ENCODE measurements at places on chromosomes 16 and 17.

- DNase-seq: peak; percentile 72
These were observed 677 bp downstream of the SNTB2 start for GRCh38 chr16:69187446-69188235.

DNA sequence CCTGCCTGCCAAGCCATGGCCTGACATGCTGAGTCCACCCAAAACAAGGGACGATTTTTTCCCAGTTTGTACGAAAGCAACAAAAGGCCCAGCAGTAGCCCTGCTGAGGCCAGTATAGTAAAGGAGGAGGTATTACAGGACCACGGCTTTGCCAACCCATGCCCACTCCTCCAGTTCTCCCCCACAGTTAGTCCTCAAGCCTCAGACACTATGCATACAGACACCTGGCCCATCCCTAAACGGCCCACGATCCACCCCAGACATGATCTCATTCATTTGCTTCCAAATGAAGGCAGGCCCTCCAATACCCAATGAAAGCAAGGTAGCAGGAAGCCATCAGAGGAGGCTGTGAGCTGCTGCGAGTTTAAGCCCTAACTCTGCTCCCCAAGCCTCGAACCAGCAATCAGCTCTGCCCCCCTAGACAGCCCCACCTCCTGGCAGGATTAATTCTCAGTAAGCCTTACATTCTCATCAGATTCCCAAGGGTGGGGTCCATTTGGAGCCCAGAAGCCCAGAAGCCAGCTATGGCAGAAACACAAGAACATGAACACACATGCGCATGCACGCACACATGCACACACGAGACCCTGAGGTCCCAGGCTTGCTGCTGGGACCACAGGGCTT lies 4.9 kb downstream of the HDAC5 start:
- DNase-seq: no peak

DNA sequence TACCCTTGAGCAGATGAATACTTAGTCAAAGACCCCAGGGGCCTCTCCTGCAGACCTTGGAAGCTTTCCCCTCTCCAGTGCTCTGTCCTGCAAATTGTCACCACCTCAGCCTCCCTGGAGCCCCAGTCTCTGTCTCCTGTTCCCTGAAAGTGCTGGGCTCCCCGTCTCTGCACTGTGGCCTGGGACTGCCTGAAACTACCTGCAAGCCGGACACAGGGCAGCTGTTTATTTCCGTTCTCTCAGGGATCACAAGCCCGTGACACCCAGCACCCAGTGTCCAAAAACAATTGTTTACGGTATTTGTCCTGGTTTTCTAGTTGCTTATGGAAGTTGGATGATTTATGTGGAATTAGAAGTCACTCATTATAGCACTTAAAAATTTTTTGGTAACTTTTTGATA lies 81.6 kb upstream of the CHMP6 start:
- DNase-seq: no peak

GRCh38 chr16:11836650-11837244 lies 14.6 kb downstream of the RSL1D1 start:
- no peak for DNase-seq

DNA sequence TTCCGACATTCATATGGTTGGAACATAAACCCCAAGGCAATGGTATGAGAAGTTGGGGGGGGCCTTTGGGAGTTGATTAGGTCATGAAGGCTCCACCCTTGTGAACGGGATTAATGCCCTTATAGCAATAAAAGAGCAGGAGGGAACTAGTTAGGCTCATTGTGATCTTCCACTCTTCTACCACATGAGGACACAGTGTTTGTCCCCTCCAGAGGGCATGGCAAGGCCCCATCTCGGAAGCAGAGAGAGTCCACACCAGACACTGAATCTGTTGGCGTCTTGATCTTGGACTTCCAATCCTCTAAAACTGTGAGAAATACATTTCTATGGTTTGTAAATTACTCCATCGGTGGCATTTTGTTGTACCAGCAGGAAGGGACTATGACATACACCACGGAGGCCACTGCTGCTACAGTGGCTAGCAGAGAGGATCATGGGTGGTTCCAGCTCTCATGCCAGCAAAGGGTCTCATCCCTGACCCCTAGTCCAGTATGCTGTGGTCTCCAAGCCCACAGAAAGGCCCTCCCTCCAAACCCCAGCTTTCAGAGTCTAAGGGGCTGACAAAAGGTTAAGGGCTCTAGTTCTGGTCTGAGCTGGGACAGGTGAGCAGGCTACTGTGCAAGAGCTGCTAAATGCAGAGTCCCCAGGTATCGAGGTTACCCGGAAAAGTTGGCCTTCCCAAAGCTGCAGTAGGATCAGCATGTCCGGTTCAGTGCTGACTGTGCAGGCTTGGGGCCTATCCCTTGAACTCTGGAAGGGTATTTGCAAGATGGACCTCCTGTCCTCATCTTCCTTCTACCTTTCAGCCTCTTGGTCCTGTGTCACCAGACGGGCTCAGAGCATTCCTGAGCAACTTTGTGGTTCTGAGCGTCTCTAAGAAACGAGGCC lies 12.2 kb downstream of the CCR7 start:
- DNase-seq: peak; percentile 48

DNA sequence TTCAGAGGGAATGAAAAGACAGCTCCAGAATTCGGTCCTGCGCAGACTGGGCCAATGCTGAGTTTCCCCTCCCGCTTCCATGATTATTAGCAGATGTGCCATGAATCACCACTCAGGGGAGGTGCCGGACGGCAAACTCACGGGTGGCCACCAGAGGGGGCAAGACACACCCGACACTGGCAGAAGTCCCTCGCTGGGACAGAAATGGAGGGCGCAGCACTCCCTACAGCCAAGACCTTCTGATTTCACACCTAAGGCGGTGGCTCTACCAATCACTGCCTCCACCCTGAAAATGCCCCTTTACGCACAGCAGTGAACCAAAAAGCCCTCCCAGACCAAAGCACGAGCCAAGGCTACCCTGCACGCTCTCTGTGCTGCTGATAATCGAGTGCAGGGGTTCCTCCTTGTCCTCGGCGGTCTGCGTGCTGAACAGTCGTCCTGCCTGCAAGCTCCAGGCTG lies 26.8 kb downstream of the TRAP1 start:
- peak; percentile 87 for DNase-seq

- DNase-seq: peak; percentile 77
These were observed 216.7 kb downstream of the RPTOR start for GRCh38 chr17:80761110-80761871.

DNA sequence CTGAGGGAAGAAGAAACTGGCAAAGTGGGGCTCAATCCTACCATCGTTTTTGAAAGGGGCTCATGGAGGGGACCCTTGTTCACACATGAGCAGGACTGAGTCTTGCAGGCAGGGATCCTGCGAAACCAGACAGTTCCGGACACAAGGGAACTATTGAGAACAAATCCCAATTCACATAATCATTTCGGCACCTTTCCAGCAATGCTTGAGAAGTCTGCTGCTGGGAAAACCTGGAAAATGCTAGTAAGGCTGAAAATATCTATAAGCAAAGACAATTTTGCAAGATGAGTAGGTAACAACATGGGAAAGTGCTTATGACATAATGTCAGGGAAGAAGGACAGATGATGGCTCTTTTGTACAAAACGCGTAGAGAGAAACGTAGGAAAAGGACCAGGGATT lies 52.1 kb upstream of the BPTF start:
- DNase-seq: no peak

DNA sequence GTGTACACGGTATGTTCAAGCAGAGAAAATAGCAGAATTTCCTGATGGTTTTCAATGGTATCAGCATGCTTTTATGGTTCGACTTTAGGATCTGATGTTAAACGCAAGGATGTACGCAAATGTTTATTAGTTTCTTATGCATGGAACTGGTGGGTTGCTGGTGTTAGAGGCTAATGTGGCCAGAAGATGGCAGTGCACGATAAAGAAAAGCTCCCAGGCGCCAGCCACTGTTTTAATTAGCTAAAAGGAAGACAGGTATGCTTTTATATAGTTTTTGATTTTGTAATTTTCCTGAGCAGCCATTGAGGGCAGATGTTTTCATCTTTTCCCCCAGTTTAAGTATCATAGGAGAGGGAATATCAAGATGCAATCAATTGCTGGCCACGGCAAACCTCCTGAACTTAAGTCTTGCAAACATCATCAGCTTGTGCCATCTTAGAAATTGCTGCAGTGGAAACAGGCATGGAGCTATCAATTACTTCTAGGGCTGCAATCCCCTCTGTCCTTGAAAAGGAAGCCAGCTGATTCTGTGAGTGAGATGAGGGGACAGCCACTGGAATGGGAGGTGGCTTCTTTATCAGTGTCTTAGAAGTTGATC lies 648.5 kb upstream of the RBFOX1 start:
- no peak for DNase-seq

- DNase-seq: no peak
These were observed 266.0 kb downstream of the ENGASE start for GRCh38 chr17:79340333-79341221.

GRCh38 chr17:13030459-13031300 lies 12.9 kb upstream of the ELAC2 start:
- peak; percentile 43 for DNase-seq

DNA sequence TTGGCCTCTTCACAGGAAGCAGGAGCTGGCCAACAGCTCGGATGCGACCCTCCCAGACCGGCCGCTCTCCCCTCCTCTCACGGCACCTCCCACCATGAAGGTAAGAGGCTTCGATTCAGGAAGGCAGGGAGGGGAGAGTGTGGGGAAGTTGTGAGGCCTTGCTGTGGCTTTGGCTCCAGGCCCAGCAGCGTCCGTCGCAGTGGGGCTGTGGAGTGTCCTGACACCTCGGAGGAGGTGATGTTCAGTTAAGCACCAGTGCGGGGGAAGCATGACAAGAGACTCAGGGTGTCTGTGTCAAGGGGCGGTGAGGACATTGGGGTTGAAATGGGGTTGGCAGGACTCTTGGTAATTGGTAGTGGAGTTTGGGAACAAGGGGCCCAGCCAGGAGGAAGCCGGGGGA lies 109.0 kb downstream of the RAP1GAP2 start:
- no peak for DNase-seq

DNA sequence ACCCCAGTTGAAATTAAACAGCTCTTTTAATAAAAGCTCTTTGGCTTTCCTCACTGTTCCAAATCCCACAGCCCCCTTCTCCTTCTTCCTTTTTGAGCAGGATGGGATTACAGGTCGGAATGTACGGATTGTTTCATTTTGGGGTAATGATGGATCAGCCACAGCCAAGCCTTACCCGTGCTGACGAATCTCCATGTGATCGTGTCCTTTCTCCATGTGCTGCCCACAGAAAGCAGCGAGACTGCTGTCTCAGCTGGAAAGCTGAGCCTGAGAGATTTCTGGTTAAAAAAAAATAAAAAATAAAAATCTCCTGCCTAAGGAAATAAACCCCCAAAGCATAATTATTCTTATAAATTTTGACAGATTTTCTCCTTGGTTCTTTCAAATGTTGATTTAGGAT lies 276.6 kb downstream of the CPPED1 start:
- DNase-seq: no peak

DNA sequence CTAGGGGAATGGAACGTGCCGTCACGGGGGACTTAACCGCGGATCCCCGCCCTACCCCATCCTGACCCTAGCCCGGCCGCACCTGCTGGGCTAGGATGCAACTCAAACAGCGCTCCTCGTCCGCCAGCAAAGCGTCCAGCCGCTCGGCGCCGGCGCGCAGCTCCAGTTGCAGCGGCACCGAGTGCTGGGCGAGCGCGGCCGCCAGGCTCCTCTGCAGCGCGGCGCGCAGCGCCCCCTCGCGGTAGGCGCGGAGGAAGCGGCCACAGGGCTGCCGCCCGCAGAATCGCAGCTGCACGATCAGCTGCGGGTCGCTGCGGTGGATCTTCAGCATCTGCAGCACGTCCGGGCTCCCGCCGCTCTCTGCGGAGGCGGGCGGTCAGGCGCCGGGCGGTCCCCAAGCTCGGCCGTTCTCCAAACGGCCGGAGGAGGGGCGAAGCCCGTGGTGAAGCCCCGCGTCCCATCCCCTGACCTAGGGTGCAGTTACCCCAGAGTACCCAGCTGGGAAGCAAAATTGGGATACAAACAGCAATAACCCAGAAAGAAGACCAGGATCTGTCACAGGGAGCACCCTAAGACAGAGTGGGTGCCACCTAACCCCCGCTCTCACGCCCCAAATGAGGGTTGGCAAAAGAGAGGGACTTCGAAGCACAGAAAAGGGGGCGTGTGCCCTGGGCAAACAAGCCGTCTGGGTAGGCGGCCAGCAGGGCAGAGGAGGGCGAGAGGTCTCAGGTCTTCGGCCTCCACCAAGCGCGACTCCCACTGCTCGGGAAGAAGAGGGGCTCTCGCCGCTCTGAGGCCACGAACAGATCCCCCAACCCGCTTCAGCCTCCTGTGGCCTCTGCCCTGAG lies 4.2 kb downstream of the TRADD start:
- DNase-seq: peak; percentile 88

GRCh38 chr16:8887952-8888560 lies 5.9 kb downstream of the LITAFD start:
- DNase-seq: no peak

- DNase-seq: no peak
These were observed 408.7 kb downstream of the SLC39A11 start for GRCh38 chr17:72683506-72684404.

DNA sequence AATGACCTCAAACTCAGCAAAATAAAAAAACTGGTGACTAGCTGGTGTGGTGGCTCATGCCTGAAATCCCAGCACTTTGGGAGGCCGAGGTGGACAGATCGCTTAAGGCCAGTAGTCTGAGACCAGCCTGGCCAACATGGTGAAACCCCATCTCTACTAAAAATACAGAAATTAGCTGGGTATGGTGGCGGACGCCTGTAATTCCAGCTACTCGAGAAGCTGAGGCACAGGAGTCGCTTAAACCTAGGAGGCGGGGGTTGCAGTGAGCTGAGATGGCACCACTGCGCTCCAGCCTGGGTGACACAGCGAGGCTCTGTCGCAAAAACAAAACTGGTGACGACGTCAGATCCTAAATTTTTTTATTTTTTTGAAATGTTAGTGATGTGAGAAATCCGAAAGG lies 82.6 kb upstream of the TOB1 start:
- DNase-seq: no peak

- DNase-seq: no peak
These were observed 36.7 kb downstream of the CMIP start for GRCh38 chr16:81481207-81481821.

DNA sequence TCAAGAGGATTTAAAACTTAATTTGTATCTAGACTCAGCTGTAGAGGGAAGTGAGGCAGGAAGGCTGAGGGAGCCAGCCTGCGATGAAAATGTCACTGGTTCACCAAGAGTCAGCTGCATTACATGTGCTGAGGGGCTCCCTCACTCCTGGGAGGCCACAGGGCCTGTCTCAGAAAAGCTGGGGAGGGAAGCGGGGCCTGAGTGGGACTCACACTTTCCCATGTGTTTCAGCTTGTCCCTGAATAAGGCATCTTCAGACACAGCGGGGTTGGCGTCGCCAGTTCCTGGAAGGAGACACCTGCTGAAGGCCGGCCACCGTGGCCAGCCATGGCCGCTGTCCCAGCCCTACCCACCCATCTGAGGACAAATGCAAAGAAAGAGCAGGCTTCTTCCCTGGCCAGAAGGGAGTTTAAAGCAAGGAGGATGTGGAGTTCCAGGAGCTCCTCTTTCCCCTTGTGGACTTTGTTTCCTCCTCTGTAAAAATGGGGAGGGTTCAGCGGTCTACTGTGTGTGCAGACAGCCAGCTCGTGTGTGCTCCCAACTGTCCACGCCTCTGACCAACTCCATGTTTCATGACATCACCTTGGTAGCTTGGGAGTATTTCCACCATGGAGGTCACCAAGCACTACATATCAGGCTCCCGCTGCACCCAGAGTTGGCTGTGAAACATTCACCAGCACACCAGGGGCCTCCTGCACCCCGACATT lies 19.2 kb upstream of the MRPS23 start:
- no peak for DNase-seq
